ENCODE measurements at places on chromosomes 11 and 22. TPM values are rescaled to one million over a fixed set of nuclear protein-coding genes. Genes with fewer than 3 reads are reported as not detected.

DNA sequence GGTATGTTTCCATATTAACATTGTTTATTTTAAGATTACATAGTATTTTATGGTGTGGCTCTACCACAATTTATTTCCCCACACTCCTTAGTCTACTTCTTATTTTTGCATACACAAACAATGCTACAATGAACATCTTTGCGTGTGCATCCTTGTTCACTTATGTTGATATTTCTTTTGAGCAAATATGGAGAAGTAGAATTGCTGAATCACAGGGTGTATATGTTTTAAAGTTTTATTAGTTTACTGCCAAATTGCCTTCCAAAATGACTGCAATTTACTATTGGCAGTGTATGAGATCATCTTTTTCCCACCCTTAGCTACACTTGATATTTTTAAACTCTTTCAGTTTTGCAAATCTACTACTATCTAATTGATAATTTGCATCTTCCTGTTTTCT, 38.7 kb upstream of the FAR1 start:
- DNase-seq = no peak
- H3K27ac ChIP-seq = no peak overlapping the region
- no peak overlapping the region for H3K4me3 ChIP-seq
- H3K36me3 ChIP-seq = no peaks in the 10 kb centered on the region
- no peaks in the 10 kb centered on the region for H3K27me3 ChIP-seq

DNA sequence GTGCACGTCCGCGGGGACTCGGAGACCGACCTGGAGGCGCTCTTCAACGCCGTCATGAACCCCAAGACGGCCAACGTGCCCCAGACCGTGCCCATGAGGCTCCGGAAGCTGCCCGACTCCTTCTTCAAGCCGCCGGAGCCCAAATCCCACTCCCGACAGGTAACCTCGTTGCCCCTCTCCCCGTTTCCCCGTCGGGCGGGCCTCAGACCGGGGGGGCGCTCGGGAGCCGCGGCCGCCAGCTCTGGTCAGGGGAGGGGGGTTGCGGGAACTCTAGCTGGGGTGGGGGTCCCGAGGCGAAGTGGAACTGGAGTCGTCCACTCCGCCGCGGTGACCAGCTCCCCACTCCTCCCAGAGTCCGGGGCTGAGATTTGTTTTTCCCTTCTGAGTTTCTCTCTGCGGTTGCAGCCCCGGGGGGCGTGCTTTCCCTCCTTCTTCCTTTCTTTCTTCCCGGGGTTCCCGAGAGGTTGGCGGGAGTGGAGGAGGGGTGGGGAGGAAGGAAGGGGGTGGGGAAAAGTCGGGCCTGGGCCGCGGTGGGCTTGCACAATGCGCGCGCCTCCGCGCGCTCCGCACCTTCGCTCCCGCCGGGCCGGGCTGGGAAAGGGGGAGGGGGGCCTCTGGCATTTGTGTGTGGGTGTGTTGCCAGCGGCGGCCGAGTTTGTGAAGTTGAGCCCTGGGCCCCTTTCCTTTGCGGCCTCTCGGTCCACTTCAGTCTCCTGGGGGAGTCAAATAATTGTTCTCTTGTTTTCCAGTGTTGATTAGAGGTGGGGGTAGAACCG, 952 bp downstream of the YAP1 start:
- H3K36me3 ChIP-seq = no peaks in the 10 kb centered on the region
- H3K4me3 ChIP-seq = peak overlapping the region; percentile 70
- H3K27me3 ChIP-seq = peaks cover 74% of the 10 kb centered on the region
- no peak overlapping the region for H3K27ac ChIP-seq

RAPSN gene
- 0.42 TPM for total RNA-seq

- H3K27me3 ChIP-seq = no peaks in the 10 kb centered on the region
- H3K4me1 ChIP-seq = no peaks in the 10 kb centered on the region
- H3K4me3 ChIP-seq = no peak overlapping the region
- DNase-seq = no peak
- H3K36me3 ChIP-seq = peaks cover 20% of the 10 kb centered on the region
- no peak overlapping the region for H3K27ac ChIP-seq
These were observed 26.0 kb upstream of the TMPRSS5 start for GRCh38 chr11:113732092-113732491.

ART1 gene
- total RNA-seq = not detected

CHST1 gene
- not detected for total RNA-seq

AMPD3 gene
- total RNA-seq = 18.8 TPM

FOLR2 gene
- not detected for total RNA-seq

GRCh38 chr11:73931039-73931645, 19.7 kb upstream of the DNAJB13 start:
- no peak overlapping the region for H3K27ac ChIP-seq
- no peaks in the 10 kb centered on the region for H3K27me3 ChIP-seq
- H3K36me3 ChIP-seq = peaks cover 18% of the 10 kb centered on the region
- no peak overlapping the region for H3K4me3 ChIP-seq
- no peaks in the 10 kb centered on the region for H3K4me1 ChIP-seq

ACTN3 gene
- 0.11 TPM for total RNA-seq

RIBC2 gene
- total RNA-seq = 11.2 TPM

OR52H1 gene
- total RNA-seq = not detected

- H3K27me3 ChIP-seq = peaks cover 27% of the 10 kb centered on the region
- H3K4me3 ChIP-seq = peak overlapping the region; percentile 60
- H3K4me1 ChIP-seq = peaks cover 5% of the 10 kb centered on the region
- no peak overlapping the region for H3K27ac ChIP-seq
- no peaks in the 10 kb centered on the region for H3K36me3 ChIP-seq
These were observed 449.3 kb downstream of the OPCML start for GRCh38 chr11:133082841-133083488.

GRCh38 chr22:32044913-32045312, 1.9 kb downstream of the SLC5A1 start:
- H3K36me3 ChIP-seq = no peaks in the 10 kb centered on the region
- peaks cover 69% of the 10 kb centered on the region for H3K27me3 ChIP-seq
- no peak for DNase-seq
- no peak overlapping the region for H3K27ac ChIP-seq
- H3K4me3 ChIP-seq = no peak overlapping the region

GRCh38 chr11:115220911-115221310, 283.3 kb downstream of the CADM1 start:
- H3K4me1 ChIP-seq = peaks cover 2% of the 10 kb centered on the region
- H3K27ac ChIP-seq = no peak overlapping the region
- DNase-seq = no peak
- H3K4me3 ChIP-seq = no peak overlapping the region
- no peaks in the 10 kb centered on the region for H3K27me3 ChIP-seq

XKR3 gene
- total RNA-seq = not detected

GRCh38 chr11:11971906-11972547, 36.4 kb downstream of the DKK3 start:
- no peaks in the 10 kb centered on the region for H3K36me3 ChIP-seq
- peaks cover 6% of the 10 kb centered on the region for H3K27me3 ChIP-seq
- no peak overlapping the region for H3K27ac ChIP-seq
- H3K4me1 ChIP-seq = peaks cover 6% of the 10 kb centered on the region

GRCh38 chr11:107787733-107788132, 70.9 kb downstream of the SLC35F2 start:
- no peaks in the 10 kb centered on the region for H3K27me3 ChIP-seq
- no peak overlapping the region for H3K27ac ChIP-seq
- no peak overlapping the region for H3K4me3 ChIP-seq
- H3K4me1 ChIP-seq = peaks cover 17% of the 10 kb centered on the region
- peaks cover 10% of the 10 kb centered on the region for H3K36me3 ChIP-seq
- no peak for DNase-seq

DNA sequence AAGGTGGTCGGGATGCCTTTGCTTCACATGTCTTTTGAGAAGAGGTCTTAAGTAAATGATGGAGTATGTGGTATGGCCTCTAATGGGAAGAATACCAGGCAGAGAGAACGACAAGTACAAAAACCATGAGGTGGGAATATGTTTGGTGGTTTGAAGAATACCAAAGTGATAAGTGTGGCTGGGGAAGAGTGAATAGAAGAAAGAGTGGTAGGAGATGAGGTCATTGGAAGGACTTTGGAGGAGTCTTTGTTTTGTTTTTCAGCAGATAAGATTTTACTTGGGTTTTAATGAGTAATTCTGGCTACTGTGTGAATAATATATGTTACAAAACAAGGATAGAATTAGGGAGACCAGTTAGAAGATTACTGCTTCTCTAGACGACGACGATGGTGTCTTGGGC, 515.4 kb downstream of the RAB38 start:
- H3K4me3 ChIP-seq = no peak overlapping the region
- H3K4me1 ChIP-seq = no peaks in the 10 kb centered on the region
- no peaks in the 10 kb centered on the region for H3K36me3 ChIP-seq
- DNase-seq = no peak

DNA sequence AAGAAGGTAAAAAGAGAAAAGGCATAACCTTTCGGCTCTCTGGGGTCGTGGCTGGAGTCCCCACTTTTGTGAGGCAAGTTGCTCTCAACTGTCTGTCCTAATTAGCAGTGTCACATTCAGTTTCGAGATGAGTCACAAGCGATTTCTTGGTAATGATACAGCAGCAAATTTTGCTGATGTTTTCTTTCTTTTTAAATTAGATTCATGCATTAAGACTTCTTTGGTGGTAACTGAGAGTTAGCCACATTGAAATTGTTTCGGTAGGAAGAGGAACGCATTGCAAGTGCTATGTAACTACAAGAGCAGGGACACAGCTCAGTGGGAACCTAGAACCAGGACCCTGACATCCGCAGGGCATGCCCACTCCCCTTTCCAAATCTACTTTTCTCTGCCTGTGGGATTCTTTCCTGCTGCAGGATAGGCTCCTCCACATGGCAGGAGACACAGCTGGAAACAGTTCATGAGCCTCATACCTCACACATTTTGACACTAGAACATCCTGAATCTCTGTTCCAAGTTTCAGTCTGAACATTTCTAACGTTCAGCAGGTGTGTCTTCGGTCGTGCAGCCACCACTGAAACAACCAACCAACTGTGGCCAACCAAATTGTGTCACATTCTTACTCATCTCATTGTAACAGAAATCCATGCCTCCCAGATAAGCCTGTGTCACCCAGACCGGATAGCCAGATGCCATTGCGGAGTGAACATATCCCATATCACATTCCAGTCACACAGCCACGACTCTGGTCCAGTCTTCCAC, 987.6 kb downstream of the NTM start:
- no peaks in the 10 kb centered on the region for H3K4me1 ChIP-seq
- no peaks in the 10 kb centered on the region for H3K36me3 ChIP-seq
- no peak overlapping the region for H3K27ac ChIP-seq

GRCh38 chr11:123674297-123674696, 19.9 kb upstream of the SCN3B start:
- no peak overlapping the region for H3K27ac ChIP-seq
- H3K36me3 ChIP-seq = no peaks in the 10 kb centered on the region
- peaks cover 3% of the 10 kb centered on the region for H3K27me3 ChIP-seq
- no peak for DNase-seq

- H3K27me3 ChIP-seq = no peaks in the 10 kb centered on the region
- peak overlapping the region; percentile 99 for H3K27ac ChIP-seq
- peak; percentile 47 for DNase-seq
- peaks cover 12% of the 10 kb centered on the region for H3K36me3 ChIP-seq
These were observed 85.4 kb downstream of the MICAL2 start for GRCh38 chr11:12195768-12196167.

- H3K27me3 ChIP-seq = no peaks in the 10 kb centered on the region
- H3K4me3 ChIP-seq = no peak overlapping the region
- no peak overlapping the region for H3K27ac ChIP-seq
These were observed 180.6 kb upstream of the MTMR2 start for GRCh38 chr11:96104496-96104895.

DNA sequence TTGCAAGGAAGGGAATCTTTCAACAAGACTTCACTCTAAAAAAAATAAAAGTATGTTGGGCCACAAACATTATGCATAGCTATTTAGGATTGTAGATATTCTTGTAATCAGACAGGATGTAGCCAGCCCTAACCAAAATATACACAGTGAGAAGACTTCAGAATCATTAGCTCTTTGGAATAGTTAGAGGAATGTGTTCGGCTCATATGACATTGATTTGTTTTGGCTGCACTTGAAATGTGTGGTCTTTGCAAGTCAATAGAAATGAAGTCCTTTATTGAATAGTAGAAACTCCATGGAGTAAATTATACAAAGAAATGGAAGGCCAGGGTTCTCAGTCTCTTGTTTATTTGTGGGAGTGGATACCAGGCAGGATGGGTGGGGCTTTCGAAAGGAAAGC, 692.1 kb downstream of the NTM start:
- no peaks in the 10 kb centered on the region for H3K27me3 ChIP-seq
- no peak for DNase-seq
- no peaks in the 10 kb centered on the region for H3K4me1 ChIP-seq
- no peaks in the 10 kb centered on the region for H3K36me3 ChIP-seq
- no peak overlapping the region for H3K4me3 ChIP-seq

DNA sequence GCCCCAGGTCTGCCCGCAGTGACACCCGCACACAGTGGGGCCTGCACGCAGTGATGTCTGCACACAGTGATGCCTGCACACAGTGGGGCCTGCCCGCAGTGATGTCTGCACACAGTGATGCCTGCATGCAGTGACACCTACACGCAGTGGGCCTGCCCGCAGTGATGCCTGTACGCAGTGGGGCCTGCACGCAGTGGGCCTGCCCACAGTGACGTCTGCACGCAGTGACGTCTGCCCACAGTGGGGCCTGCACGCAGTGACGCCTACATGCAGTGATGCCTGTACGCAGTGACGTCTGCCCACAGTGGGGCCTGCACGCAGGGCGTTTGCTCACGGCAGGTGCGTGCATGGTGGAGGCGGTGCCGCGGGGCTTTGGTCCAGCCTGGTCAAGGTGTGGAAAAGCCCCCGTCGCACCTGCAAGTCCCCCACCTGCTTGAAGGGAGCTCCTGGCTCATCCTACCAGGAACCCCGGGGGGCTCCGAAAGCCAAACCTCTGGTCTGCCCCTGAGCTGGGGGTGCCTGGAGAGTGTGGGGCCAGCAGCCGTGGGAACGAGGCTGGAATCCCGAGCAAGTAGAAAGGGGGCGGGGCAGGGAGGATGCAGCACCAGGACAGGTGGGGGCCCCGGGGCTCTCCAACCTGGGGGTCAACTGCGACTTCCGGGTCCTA, 8.9 kb upstream of the SYT8 start:
- no peak overlapping the region for H3K27ac ChIP-seq
- H3K36me3 ChIP-seq = no peaks in the 10 kb centered on the region
- H3K4me3 ChIP-seq = no peak overlapping the region
- no peaks in the 10 kb centered on the region for H3K4me1 ChIP-seq
- no peak for DNase-seq

GRCh38 chr11:1333091-1333772, 23.8 kb upstream of the TOLLIP start:
- no peak overlapping the region for H3K4me3 ChIP-seq
- H3K27ac ChIP-seq = no peak overlapping the region
- peaks cover 11% of the 10 kb centered on the region for H3K27me3 ChIP-seq
- H3K4me1 ChIP-seq = peaks cover 4% of the 10 kb centered on the region

- DNase-seq = no peak
- H3K4me1 ChIP-seq = peaks cover 27% of the 10 kb centered on the region
- no peak overlapping the region for H3K27ac ChIP-seq
- no peaks in the 10 kb centered on the region for H3K27me3 ChIP-seq
These were observed 3.4 kb downstream of the SIK2 start for GRCh38 chr11:111605681-111606080.

All from activated naive CD8-positive, alpha-beta T cell treated with anti-CD3 and anti-CD28 coated beads, Interleukin-2, amount 10 ng/mL, durations not matched to agents 7 days and 5 days (primary cell).